ENCODE measurements at places on chromosomes 12 and 14.
A peak's percentile ranks its signal among the peaks of the same experiment; 100 is the strongest.

- DNase-seq = no peak
Measured at GRCh38 chr14:50001999-50002925, 109.4 kb downstream of the ARF6 start.

DNA sequence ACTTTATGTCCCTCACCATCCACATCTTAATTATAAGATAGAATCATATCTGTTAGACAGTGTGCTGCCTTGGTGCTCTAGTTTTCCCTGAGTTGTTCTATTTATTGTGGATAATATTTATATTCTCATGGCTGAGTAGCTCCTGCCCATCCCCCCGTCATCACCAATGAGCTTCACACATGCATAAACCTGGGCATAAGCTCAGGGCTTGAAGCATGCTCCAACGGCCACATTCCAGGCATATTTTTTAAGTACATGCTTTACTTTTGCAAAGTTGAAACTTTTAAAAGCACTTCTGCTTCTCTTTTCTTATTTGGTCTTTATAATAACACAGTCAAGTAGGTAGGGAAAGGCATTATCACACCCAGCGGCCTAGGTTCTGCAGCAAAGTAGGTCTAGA, 3.4 kb upstream of the FBXO34 start:
- DNase-seq = peak; percentile 45

- DNase-seq = no peak
Measured at GRCh38 chr12:114769634-114770033, 85.7 kb upstream of the TBX3 start.

DNA sequence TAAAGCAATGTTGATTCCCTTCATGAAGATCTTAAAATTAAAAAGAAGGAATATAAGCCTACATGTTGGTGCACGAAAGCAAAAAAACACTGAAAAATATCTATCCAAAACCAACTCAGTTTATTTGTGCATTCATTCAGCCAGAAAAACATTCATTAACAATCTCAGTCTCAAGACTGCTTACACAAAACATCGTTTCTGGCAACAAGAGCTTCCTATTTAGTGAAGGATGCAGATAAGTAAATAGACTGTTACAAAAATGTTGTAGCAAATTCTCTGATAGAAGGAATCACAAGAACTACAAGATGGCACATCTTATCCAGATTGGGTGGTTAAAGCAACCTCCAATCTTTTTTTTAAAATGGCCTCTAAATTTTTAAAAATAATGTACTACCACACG, 69.7 kb upstream of the DCN start:
- no peak for DNase-seq

DNA sequence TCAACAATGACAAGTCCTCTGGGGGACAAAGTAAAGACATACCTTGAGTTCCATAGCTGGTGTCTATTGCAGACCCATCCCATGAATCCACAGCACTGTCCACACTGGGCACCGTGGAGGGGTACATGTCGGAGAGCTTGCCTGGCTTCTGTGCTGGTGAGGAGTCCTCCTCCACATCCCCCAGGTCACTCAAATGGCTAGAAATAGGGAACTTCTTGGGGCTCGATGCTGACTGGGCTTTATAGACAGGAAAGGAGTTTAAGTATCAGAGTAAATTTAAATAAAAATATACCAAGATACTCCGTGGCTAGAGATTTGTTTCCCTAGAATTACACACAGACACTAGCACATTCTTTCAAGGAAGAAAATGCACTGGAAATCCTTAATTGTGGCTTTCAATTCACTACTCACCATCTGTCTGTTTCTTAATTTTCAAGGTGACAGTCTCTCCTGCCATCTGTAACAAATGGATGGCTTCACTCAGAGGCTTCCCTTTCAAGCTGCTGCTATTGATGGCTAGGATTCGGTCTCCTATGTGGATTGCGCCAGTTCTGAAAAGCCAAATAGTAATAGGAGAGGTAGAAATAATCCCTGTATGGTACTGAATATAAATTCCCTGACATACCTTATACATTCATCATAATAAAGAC, 90.1 kb downstream of the HELB start:
- no peak for DNase-seq

DNA sequence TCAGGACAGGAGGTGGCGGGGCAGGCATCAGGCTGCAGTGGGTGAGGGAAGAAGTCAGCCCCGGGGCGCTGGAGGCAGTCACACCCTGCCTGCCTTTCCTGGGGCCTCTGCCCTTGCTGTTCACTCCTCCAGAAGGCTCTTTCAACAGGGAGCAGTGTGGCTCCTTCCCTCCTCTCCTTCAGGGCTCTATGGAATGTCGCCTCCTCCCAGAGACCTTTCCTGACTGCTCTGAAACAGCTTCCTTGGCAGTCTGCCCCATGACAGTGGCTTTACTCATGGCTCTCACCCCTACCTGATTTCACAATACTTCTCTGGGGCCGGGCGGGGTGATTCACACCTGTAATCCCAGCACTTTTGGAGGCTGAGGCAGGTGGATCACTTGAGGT, 7.1 kb downstream of the RHOF start:
- DNase-seq = peak; percentile 94

GRCh38 chr12:51437431-51437830, 12.8 kb downstream of the SLC4A8 start:
- no peak for DNase-seq

- DNase-seq = no peak
Measured at GRCh38 chr12:67578976-67579661, 69.4 kb upstream of the DYRK2 start.

GRCh38 chr14:81384900-81385299, 15.2 kb downstream of the STON2 start:
- DNase-seq = no peak

- DNase-seq = peak; percentile 18
Measured at GRCh38 chr12:66438601-66439000, 136.3 kb downstream of the HELB start.

- no peak for DNase-seq
Measured at GRCh38 chr14:55845963-55846825, 266.2 kb downstream of the KTN1 start.

DNA sequence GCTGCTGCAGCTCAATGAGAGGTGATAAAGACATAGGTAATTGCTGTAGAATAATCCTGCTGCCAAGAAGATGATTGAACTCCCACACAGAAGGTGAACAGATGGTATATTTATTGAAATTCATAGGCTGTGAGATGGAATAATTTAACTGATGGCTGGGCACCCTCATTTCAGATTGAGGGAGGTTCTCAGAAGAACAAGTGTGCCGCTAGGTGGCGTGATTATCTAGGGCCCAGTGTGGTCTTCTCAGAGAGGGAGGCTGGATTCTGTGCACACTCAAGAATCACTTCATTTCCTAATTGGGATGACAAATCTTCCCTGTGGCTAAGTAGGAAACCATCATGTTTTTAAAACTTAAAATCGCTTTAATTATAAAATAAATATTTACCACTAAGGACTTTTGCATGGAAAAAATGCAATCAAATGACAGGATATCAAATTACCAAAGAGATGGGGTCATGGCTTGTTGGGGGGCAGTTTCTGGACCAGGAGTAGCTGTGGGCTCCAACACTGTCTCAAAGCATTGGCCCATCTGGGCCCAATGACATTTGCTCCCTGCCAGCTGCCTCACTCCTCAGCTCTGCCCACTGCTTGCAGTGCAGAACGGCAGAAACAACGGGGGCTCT, 132.3 kb downstream of the SNAPC1 start:
- peak; percentile 70 for DNase-seq

DNA sequence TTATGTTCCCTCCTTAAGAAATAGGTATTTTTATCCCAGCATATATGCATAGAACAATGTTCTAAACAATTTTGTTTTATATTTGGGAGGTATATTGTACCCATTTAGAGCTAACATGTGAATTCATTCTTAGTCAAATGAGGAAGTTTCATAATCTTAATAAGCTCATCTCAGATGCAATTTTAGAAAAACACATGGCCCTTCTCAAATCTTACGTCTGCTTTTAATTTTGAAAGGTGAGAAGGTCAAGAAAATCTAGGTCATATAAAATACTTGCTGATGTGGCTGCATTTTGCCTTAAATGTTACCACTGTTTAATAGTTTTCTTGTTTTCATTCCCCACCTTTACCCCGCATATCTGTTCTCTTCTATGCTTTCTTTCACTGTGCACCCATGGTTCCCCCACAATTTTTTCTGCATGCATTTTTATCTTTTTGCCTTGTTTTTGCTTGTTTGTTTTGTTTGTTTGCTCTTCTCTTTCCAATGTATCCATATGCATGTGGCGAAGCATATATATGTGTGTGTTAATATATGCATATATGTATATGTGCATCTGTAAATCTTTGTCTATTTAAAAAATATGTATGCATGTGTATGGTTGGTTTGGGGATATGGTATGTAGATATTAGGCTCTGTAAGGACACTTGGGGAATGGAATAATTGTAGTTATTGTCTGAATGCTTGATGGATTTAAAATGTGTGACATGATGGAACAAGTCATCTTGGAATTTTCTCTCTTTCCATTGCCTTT, 317.1 kb downstream of the BCAT1 start:
- DNase-seq = no peak

GRCh38 chr12:89357297-89357730, 5.0 kb upstream of the DUSP6 start:
- DNase-seq = no peak

DNA sequence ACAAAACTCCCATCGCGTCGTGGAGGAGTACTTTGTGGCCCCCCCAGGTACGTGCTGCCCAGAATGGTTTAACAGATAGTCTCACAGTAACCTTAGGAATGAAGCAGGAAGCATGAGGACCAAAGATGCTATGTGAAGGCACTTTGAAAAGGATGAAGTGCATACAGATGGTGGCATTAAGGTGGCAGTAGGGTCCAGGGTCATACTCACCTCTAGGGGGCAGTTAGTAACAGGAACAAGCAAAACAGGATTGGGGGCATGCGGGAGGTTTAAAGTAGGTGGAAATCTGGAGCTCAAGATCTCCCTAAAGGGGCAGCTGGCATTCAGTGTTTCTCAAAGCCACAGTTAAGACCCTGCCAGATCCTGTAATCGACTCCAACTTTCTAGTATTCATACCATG, 10.9 kb downstream of the GATC start:
- no peak for DNase-seq

DNA sequence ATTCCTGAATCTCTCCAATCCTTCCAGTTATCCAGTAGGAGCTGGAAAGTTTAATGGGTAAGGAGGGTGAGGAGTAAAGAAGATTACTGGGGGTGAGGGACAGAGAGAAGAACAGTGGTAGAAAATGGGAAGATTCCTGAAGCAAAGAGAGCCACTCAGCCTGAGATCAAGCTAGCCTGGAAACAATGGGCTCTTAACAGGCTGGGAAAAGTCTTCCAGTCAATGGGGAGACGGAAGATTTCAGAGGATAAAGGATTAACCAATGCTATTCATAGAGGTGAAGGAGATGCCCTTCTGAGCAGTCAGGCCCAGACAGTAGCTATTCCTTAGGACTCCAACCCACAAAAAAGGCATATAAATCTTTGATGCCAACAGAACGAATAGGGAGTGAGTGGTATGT, 14.8 kb downstream of the GDF11 start:
- no peak for DNase-seq

GRCh38 chr12:122158700-122159285, 15.2 kb downstream of the IL31 start:
- DNase-seq = no peak

DNA sequence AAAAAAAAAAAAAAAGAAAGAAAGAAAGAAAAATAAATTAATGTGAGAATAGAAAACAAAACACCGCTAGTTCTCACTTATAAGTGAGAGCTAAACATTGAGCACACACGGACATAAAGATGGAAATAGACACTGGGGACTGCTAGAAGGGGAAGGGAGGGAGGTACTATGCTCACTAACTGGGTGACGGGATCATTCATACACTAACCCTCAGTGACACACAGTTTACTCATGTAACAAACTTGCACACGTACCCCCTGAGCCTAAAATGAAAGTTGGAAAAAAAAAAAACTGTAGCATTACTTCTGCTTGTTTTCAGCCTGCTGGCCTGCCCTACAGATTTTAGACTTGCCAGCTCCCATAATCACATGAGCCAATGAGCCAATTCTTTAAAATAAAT, 10.5 kb upstream of the PRMT5 start:
- peak; percentile 86 for DNase-seq

- DNase-seq = no peak
Measured at GRCh38 chr12:15996948-15997347, 85.8 kb downstream of the DERA start.

DNA sequence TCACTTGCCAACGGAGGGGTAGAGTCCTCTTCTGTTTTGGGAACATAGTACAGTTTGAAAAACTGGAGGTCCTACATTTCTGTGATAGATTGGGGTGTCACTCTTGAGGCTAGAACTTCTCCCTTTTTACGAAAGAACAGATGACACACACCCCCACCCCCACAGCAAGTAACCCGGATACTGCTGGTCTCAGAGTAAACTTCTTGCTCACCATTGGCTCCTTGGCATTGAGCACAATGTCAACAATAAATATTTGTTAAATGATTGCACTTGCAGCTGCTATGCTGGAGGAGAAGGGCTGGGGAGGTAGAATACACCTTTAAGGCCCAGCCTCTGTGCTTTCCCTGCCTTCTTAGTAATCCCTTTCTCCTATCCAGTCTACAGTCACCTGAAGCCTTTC, 149.8 kb downstream of the TGFB3 start:
- DNase-seq = peak; percentile 59

DNA sequence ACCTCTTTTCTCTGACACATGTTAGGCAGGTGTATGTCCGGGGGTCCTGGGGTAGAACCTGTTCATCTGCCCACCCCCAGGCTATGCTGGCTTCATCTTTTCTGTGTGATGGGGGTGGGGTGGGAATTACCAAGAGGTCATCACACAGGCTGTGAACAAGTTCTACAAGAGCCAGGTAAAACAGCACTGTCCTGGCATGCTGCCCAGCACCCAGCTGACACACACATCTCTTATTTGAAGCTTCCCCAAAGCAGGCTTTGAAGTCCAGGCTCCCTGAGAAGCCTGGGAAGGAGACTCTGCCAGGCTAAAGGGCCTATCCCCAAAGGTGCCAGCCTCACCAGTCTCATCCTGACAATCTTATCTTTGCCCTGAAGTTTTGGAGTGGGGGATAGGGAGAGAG, 141.1 kb downstream of the ALG10 start:
- no peak for DNase-seq

DNA sequence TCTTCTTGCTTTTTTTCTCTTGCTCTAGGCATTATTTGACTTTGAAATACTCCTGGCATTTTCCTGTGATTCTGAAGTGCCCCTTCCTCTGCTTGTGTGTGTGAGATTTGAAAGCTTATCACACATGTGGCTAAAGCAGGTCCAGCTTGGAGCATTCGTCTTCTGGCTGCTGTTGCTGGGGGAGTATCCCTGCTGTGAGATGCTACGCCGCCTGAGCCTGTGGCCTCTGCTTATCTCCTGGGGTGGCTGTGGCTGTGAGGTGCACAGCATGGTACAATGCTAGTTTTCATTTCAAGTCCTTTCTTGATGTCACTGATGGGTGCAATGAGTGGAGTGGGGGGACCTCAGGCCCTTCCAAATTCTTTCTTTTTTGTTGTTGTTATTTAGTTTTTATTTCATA, 371.8 kb downstream of the ZFP36L1 start:
- no peak for DNase-seq

GRCh38 chr14:51277753-51278415, 37.8 kb downstream of the TMX1 start:
- DNase-seq = no peak
